ENCODE measurements at places on chromosomes 3 and 15.

DNA sequence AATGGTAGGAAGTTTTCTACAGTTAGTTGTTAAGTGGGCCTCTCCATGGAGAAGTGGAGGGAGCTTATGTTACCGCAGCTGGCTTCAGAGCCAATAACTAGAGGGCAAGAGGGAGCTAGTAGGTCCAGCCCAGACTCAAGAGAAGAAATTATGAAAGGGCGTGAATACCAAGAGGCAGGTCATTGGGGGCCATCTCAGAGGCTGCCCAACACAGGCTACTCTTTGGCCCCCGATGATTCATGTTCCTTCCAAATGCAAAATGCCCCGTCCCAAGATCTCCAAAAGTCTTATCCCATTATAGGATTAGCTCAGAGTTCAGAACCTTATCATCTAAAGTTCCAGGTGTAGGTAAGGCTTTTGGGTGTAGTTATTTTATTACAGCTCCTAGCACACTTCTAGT, 94.5 kb downstream of the FNDC3B start:
- H3K4me3 ChIP-seq, result peak overlapping the region; percentile 27
- no peak for DNase-seq
- peak overlapping the region; percentile 70 for H3K27ac ChIP-seq
- peaks cover 66% of the 10 kb centered on the region for H3K4me1 ChIP-seq
- H3K27me3 ChIP-seq, result no peaks in the 10 kb centered on the region
- peaks cover 27% of the 10 kb centered on the region for H3K36me3 ChIP-seq

DNA sequence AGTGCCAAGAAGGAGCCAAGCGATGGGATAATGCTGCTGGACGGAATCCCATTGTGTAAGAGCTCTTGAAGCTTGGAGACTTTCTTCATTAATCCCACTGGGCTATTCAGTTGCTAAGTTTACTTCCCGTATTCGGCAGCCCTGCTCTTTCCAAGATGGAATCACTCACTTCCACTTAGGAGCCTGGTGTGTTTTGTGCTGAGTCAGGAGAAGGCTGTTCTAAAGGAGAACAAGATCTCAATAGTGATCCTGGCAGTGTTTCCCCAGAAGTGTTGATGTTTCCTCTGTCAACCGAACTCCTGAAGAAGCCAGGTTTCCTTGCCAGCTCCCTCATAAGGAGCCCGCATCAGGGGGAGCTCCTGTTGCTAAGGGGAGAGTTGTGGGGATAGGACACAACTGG, 270.2 kb upstream of the CHRM5 start:
- H3K27me3 ChIP-seq, result peaks cover 3% of the 10 kb centered on the region
- no peaks in the 10 kb centered on the region for H3K36me3 ChIP-seq
- DNase-seq, result no peak
- no peak overlapping the region for H3K27ac ChIP-seq
- peaks cover 9% of the 10 kb centered on the region for H3K4me1 ChIP-seq

DNA sequence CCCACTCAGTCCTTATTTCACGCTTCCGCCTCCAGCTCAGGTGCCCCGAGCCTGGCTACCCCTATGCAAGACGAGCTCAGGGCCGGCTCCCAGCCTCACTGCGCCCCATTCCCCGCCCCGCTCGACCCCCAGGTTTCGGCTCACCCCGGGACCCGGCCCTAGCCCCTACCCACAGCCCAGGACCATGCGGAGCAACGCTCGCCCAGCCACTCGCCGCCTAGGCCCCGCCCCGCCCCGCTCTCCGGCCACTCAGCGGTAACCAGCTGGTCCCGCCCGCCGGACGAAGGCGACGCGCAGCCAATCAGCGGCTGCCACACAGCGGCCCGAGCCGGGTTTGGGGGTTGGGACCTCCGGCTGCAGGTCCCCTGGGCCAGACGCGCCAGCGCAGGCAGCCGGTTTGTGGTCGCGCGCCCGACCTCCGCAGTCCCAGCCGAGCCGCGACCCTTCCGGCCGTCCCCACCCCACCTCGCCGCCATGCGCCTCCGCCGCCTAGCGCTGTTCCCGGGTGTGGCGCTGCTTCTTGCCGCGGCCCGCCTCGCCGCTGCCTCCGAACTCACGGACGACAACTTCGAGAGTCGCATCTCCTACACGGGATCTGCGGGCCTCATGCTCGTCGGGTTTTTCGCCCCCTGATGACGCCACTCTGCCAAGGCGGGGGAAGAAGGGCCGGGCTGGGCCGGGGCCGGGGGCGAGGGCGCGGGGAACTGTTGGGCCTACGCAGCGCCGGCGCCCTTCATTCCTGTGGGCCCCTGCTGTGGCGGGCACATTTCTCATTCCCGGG, at the start of gene CATSPER2:
Gene CATSPER2, minus strand, starts transcription at position 196 of the 781 bp plus-strand sequence. CDS start 783 bp downstream, outside the sequence.
- H3K36me3 ChIP-seq, result peaks cover 22% of the 10 kb centered on the region
- H3K27me3 ChIP-seq, result no peaks in the 10 kb centered on the region
- H3K4me1 ChIP-seq, result peaks cover 2% of the 10 kb centered on the region
- no peak for DNase-seq
- H3K4me3 ChIP-seq, result peak within 1 kb of the TSS; percentile 65

GRCh38 chr3:43770426-43771103, 79.8 kb downstream of the ABHD5 start:
- H3K27ac ChIP-seq, result no peak overlapping the region
- peaks cover 4% of the 10 kb centered on the region for H3K4me1 ChIP-seq
- H3K27me3 ChIP-seq, result no peaks in the 10 kb centered on the region
- DNase-seq, result no peak

- H3K27ac ChIP-seq, result no peak overlapping the region
- H3K27me3 ChIP-seq, result peaks cover 3% of the 10 kb centered on the region
- no peak overlapping the region for H3K4me3 ChIP-seq
- no peaks in the 10 kb centered on the region for H3K4me1 ChIP-seq
Measured at GRCh38 chr15:72936691-72937679, 115.3 kb upstream of the NEO1 start.

DNA sequence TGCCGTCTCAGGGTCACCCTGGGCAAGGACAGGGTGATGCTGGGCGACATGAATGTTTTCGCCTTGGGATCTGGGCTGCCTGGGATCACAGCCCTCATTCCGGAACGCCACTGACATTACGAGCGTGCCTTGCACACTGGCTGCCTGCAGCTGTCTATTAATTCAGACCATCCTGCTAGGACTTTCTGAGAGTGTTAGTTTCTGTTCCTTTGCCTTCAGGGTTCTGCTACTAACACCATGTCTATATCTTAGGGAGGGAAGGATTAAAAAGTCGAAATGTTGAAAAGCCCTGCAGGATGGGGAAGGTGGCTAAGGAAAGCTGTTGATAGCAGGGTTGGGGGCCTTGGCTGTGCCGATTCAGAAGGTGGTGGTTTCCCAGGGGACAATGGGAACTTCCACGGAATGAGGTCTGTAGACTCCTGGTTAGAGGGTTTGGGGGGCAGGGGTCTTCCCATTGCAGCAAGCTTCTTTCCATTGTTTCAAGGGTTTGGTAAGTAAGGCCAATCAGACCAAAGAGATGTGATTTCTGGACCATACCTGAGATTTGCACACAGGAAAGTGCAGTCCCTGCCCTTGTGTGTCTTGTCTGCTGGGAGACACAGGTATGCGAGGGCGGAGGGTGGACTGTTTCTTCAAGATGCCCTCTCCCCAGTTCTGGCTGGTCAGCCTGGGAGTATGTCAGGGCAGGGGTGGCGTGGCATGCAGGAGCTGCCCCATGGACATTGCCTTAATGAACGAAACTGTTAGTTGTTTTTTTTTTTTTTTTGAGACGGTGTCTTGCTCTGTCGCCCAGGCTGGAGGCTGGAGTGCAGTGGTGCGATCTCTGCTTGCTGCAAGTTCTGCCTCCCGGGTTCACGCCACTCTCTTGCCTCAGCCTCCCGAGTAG, 50.9 kb downstream of the RGMA start:
- H3K36me3 ChIP-seq, result peaks cover 1% of the 10 kb centered on the region
- H3K27ac ChIP-seq, result no peak overlapping the region
- H3K27me3 ChIP-seq, result peaks cover 9% of the 10 kb centered on the region
- DNase-seq, result no peak

- no peaks in the 10 kb centered on the region for H3K36me3 ChIP-seq
- DNase-seq, result no peak
- no peak overlapping the region for H3K4me3 ChIP-seq
- no peaks in the 10 kb centered on the region for H3K4me1 ChIP-seq
- no peak overlapping the region for H3K27ac ChIP-seq
Measured at GRCh38 chr3:84666468-84666867, 292.3 kb upstream of the CADM2 start.

DNA sequence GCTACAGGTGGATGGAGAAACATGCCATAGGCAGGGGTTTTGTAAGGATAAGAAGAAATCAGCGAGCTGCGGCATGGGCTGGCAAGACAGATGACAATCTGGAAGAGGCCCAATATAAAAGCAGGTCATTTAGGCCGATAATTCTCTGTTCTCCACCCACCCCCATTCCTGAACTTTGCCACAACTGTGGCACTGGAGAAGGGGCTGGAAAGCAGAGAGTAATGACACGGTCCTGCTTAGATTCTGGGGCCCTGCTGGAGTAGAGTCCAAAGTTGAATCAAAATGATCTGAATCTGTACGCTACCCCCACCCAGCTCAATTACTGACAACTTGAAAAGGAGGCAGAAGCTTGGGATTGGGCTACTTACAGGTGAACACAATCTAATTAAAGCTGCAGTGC, 18.4 kb upstream of the BUB1B start:
- DNase-seq, result no peak
- H3K4me1 ChIP-seq, result no peaks in the 10 kb centered on the region
- H3K27me3 ChIP-seq, result peaks cover 2% of the 10 kb centered on the region
- peaks cover 3% of the 10 kb centered on the region for H3K36me3 ChIP-seq
- no peak overlapping the region for H3K27ac ChIP-seq

DNA sequence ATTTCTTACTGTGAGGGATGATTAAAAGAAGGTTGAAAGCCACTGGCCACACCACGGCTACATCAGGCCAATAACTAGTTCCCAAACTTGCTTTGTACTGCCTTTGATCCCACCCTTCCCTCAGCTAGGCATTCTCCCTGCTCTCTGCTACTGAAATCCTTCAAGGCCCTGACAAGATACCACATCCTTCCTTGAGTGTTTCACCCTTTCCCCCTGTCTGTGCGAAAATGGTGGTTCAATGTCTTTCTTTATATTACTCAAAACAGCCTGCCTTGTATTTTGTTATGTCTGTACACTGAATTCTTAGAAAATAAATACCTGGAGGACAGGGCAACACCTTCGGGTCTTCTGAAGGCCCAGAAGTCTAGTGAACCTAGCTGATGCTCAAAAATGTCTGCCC, 932 bp upstream of the VPS8 start:
- no peak for DNase-seq
- no peak overlapping the region for H3K27ac ChIP-seq
- H3K4me3 ChIP-seq, result no peak overlapping the region
- no peaks in the 10 kb centered on the region for H3K27me3 ChIP-seq
- H3K4me1 ChIP-seq, result peaks cover 14% of the 10 kb centered on the region

DNA sequence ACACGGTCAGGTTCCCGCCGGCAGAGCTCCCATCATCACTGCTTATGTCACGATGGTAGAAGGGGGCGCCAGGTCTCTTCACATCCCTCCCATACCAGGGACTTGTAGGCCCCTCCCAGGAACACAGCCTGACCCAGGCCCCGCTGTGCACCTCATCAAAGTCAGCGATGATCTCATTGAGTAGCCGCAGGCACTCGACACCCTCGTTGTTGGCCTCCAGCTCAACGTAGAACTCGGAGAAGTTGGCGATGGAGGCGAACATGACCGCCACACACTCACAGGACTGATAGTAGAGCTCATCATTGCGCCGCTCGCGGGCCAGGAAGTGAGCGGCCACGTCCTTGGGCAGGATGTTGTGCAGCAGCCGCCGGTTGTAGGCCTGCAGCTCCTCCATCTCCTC, 89.2 kb downstream of the SEC22A start:
- H3K4me1 ChIP-seq, result no peaks in the 10 kb centered on the region
- no peak for DNase-seq
- no peak overlapping the region for H3K27ac ChIP-seq
- H3K4me3 ChIP-seq, result peak overlapping the region; percentile 23
- H3K27me3 ChIP-seq, result peaks cover 9% of the 10 kb centered on the region
- H3K36me3 ChIP-seq, result peaks cover 3% of the 10 kb centered on the region

GRCh38 chr3:39144748-39145380, 8.5 kb downstream of the CSRNP1 start:
- H3K4me1 ChIP-seq, result peaks cover 71% of the 10 kb centered on the region
- no peak for DNase-seq

GRCh38 chr3:98817547-98818041, 54.5 kb downstream of the ST3GAL6 start:
- peaks cover 2% of the 10 kb centered on the region for H3K27me3 ChIP-seq
- DNase-seq, result no peak
- H3K36me3 ChIP-seq, result peaks cover 4% of the 10 kb centered on the region
- no peak overlapping the region for H3K4me3 ChIP-seq

DNA sequence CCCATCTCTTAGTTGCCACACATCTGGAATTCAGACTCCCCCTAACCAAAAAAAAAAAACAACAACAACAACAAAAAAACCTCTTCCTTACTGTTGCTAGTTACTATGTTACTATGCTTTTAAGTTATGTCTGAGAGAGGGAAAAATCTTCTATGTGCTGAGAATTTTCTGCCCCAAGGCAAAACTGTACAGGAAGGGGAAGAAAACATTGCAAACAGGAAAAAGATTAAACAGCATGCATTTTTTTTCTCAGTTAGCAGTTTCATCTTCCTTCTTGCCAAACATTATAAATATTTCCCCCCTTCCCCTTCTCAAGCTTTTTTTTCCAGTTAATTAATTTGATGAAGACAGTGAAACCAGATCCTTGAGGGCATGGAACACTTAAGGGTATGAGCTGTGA, 1.1 kb upstream of the CD200R1 start:
- H3K27ac ChIP-seq, result peak overlapping the region; percentile 22
- no peaks in the 10 kb centered on the region for H3K4me1 ChIP-seq
- H3K36me3 ChIP-seq, result no peaks in the 10 kb centered on the region
- DNase-seq, result no peak
- H3K27me3 ChIP-seq, result no peaks in the 10 kb centered on the region
- no peak overlapping the region for H3K4me3 ChIP-seq

- H3K36me3 ChIP-seq, result peaks cover 20% of the 10 kb centered on the region
- H3K27me3 ChIP-seq, result peaks cover 12% of the 10 kb centered on the region
- no peak for DNase-seq
Measured at GRCh38 chr15:77497942-77498361, 77.3 kb downstream of the HMG20A start.

DNA sequence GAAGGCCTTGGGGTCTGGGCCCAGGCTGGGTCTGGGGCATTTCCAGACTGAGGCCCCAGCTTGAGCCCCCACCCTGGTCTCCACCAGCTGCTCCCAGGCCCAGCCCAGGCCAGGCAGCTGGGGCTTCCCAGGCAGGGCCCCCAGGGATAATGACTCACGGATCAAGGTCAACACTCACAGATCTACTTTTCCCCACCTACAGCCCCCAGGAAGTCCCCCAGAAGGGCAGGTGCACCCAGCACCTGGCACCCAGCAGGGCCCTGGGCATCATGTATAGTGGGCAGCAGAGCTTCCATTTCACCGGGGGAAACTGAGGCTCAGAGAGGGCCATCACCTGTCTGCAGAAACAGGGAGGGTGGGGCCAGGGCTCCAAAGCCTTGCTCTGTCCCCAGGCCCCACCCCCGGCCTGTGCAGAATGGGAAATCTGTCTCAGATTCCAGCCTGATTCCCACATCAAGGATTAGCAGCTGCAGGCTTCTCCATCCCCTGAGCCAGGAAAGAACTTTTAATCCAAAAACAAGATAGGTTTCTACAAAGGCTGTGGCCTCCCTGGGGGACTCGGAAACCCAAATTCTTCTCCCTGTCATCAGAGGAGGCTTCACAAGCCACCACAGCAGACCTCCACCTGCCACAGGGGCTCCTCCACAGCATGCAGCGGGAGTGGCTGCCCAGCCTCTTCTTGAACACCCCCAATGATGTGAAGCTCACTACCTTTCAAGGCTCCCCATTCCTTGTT, 49.8 kb downstream of the IQSEC1 start:
- no peak overlapping the region for H3K4me3 ChIP-seq
- H3K27me3 ChIP-seq, result peaks cover 14% of the 10 kb centered on the region
- peak overlapping the region; percentile 27 for H3K27ac ChIP-seq
- no peak for DNase-seq

All from endothelial cell (in vitro differentiated cells).